ENCODE measurements at places on chromosomes 13 and 19.

GRCh38 chr19:9043524-9043923 lies 33.3 kb upstream of the MUC16 start:
- no peak for DNase-seq

DNA sequence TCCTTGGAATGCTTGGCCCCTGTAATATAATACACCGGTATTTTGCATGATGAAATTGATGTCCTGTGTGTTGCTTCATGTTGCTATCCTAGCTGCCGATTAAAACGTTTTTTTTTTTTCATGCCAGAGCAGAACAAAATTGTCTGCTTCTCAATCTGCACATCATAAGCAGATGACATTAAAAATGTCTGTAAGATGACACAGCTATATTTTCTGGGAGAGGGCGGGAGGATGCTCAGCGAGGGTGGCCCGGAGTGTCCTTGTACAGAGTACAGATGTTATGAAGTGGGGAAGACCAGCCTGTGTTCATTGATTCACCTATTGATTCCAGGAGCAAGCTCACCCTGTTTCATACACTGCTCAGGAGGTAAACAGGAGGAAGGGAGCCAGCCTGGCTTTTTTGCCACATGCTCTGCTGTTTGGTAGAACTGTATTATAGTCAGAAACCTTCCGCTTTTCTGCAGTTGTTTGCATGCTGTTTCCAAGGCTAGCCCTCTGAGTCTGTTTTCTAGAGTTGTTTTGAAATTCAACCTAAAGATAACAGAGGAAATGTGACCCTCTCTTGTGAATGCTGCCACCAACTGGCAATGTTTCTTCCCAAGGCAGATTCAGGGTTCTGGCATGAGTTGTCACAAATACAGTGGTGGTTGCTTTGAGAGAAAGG lies 4.7 kb upstream of the IRS2 start:
- DNase-seq, result peak; percentile 57

GRCh38 chr19:10289167-10289835 lies 451 bp upstream of the ICAM5 start:
- peak; percentile 71 for DNase-seq

GRCh38 chr19:1237754-1238368 lies at the start of gene CBARP:
Gene CBARP (minus strand): TSS chr19:1238005. CDS start chr19:1236100, 1,905 bp downstream.
- DNase-seq, result no peak

DNA sequence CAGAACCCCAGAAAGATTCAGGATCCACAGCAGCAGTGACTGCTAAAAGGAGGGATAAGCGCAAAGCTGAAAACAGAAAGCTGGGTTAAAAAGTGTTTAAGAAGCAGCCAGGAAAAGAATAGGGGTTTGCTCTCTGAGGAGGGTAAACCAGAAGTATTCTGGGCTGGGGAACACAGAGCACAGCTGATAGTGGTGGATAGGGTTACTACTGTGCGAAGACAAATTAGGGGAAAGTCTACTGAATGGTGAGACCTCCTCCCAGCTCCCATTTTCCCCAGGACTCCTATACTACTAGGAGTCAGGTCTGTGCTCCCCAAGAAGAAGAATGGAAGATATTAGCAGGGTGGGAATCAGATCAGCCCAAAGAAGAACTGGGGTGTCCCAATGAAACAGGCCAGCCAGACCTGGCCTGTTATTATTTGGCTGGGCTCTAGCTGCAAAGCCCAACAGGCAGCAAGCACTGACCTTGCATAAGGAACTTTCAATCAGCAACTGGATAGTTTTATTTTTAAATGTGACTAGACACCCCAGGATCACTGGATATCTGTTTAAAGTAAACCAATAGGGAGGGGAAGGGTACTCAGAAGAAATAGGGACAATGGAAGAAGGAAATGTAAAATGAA lies 43.5 kb upstream of the SERTM1 start:
- no peak for DNase-seq

DNA sequence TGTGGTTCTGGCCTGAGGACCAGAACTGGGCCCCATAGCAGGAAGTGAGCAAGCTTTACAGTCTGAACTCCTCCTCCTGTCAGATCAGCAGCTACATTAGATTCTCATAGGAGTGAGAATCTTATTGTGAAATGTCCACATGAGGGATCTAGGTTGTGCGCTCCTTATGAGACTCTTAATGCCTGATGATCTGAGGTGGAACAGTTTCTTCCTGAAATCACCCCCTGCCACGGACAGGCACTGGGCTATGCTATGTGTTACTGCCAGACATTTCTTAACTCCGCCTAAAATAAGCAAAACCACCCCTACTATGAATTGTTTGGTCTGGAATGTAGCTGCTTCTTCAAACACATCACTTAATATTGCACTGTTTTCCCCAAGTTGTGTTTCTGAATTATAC lies 4.6 kb downstream of the FBXL3 start:
- no peak for DNase-seq
